ENCODE measurements at places on chromosomes 3 and 15.
A peak's percentile ranks its signal among the peaks of the same experiment; 100 is the strongest.

DNA sequence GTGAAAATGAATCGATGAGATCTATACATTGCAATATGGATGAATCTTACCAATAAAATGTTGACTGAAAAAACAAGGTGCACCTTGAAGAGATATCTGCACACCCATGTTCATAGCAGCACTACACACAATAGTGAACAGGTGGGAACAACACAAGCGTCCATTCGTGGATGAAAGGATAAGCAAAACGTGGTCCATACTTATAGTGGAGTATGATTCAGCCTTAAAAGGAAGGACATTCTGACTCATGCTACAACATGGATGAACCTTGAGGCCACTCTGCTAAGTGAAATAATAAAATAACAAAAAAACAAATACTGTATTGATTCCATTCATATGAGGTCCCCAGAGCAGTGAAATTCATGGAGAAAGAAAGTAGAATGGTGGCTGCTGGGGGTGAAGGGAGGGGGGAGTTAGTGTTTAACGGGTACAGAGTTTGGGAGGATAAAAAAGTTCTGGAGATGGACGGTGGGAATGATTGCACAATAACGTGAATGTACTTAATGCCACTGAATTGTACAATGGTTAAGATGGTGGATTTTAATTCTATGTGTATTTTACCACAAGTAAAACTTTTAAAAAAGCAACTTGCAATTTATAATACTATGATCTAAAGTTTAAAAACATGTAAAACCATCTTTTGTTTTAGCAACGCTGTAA lies 35.6 kb downstream of the IQSEC1 start:
- no peaks in the 10 kb centered on the region for H3K36me3 ChIP-seq
- no peak overlapping the region for H3K27ac ChIP-seq
- no peak overlapping the region for H3K4me3 ChIP-seq
- H3K4me1 ChIP-seq: peaks cover 3% of the 10 kb centered on the region
- H3K27me3 ChIP-seq: peaks cover 25% of the 10 kb centered on the region

DNA sequence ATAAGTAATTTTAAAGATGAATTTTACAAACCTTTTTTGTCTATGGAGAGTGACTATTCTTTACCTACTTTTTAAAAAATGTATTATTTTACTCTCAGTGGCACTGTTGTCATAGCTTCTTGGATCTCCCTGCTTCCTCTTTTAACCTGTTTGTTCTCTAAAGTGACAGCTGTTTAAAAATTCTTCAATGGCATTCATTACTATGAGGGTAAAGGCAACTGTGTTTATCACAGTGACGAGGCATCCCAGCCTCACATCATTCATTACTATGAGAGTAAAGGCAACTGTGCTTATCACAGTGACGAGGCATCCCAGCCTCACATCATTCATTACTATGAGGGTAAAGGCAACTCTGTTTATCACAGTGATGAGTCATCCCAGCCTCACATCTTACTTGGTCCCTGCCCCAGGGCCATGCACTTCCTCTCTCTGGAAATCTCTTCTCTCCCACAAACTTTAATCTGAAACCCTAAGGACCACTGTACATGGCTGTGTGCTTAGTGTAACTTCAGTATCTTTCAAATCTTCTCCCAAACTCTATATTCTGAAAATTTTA lies 101.7 kb upstream of the ZNF717 start:
- H3K36me3 ChIP-seq: no peaks in the 10 kb centered on the region
- H3K4me1 ChIP-seq: no peaks in the 10 kb centered on the region
- DNase-seq: no peak
- no peaks in the 10 kb centered on the region for H3K27me3 ChIP-seq
- H3K4me3 ChIP-seq: no peak overlapping the region

GRCh38 chr3:158105710-158106253 lies 438 bp downstream of the SHOX2 start:
- H3K4me1 ChIP-seq: peaks cover 30% of the 10 kb centered on the region
- DNase-seq: no peak
- peak overlapping the region; percentile 64 for H3K4me3 ChIP-seq
- H3K36me3 ChIP-seq: no peaks in the 10 kb centered on the region

DNA sequence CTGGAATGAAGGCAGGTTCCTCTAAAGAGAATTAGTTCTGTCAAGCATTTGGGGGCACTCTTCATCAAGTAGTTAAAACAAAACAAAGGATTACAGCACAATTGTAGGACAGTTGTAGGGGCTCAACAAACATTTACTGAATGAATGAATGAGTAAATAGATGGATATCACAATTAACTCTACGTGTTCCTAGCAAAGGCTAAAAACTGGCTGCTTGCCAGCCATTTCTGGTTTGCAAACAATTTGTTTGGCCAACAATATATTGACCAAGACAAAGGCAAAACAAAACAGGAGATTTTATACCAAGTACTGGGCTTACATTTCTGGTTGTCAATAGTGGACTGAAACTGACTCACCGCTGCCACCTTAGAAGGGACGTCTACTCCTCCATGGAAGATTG lies 116.8 kb downstream of the ZNF280D start:
- no peaks in the 10 kb centered on the region for H3K27me3 ChIP-seq
- no peak overlapping the region for H3K4me3 ChIP-seq
- H3K4me1 ChIP-seq: no peaks in the 10 kb centered on the region

DNA sequence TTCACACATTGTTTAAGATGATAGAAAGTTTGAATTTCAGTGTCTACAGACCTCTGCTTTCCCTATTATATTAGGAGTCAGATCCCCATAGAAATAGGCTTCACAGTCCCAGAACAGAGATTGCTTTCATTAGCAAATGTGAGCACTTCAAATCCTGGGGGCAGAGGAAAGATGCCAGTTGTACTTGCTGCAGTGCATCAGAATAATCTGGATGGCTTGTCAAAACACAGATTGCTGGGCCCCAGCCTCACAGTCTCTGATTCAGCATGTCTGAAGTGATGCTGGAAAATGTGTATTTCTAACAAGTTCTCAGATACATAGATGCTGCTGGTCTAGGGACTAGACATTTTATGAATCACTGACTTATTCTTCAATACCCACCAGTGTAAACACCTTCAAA lies 375.2 kb downstream of the FGF12 start:
- no peaks in the 10 kb centered on the region for H3K27me3 ChIP-seq
- DNase-seq: no peak
- H3K27ac ChIP-seq: no peak overlapping the region
- no peak overlapping the region for H3K4me3 ChIP-seq

DNA sequence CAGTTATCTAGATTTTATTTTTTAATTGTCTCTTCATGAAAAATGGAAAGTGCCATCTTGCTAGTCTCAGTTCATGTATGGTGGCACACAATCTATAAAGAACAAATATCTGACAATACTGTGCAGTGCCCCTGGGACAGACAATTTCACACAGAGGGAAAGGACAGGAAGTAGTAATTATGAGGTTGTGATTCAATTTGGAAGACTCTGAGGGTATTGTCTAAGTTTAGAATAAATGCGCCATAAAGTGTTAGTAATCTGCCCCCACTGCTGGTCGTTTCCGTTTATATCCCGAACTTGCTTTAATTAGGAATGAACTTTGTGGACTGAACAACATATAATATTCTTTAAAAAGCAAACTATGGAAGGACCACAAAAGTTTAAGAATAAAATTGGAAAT lies 196.4 kb upstream of the SLC24A5 start:
- H3K36me3 ChIP-seq: no peaks in the 10 kb centered on the region
- H3K4me3 ChIP-seq: no peak overlapping the region
- no peaks in the 10 kb centered on the region for H3K4me1 ChIP-seq
- no peak overlapping the region for H3K27ac ChIP-seq

- peaks cover 3% of the 10 kb centered on the region for H3K27me3 ChIP-seq
- DNase-seq: no peak
- H3K4me3 ChIP-seq: no peak overlapping the region
- H3K36me3 ChIP-seq: no peaks in the 10 kb centered on the region
- no peak overlapping the region for H3K27ac ChIP-seq
Observed at GRCh38 chr3:196621611-196622010, 17.9 kb upstream of the NRROS start.

DNA sequence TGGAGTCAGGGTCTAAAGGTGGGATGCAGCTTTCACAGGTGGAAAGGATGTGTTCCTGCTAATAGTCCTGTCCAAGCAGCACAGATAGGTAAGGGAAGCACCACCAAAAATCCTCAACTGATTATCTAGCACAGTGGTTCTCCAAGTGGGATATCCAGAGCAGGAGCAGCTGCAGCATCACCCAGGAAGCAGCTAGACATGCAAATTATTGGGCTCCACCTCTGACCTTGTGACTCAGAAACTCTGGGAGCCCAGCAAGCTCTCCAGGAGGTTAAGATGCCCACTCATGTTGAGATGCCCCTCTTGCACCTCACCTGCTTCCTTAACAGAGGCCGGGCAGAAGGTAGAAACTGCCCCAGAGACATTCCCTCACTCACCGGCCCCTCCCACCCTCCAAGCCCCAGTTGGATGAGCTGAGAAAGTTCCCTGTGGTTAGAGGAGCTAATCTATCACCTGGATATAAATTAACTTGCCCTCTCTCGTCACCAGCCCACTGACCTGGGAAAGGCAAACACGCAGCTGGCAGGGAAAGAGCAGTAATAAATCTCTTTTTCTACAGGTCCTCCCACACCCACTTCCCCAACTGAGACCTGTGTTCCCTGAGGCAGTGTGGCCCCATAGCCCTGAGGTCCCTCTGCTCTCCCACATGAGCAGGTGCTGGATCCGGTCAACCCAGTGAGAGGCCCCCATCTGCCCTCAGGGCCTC lies 39.3 kb downstream of the ADCY5 start:
- no peak overlapping the region for H3K4me3 ChIP-seq
- peaks cover 72% of the 10 kb centered on the region for H3K4me1 ChIP-seq
- H3K27ac ChIP-seq: peak overlapping the region; percentile 97
- H3K27me3 ChIP-seq: no peaks in the 10 kb centered on the region
- DNase-seq: peak; percentile 39
- H3K36me3 ChIP-seq: peaks cover 8% of the 10 kb centered on the region

- no peak overlapping the region for H3K27ac ChIP-seq
- no peaks in the 10 kb centered on the region for H3K4me1 ChIP-seq
- no peaks in the 10 kb centered on the region for H3K27me3 ChIP-seq
- H3K4me3 ChIP-seq: no peak overlapping the region
Observed at GRCh38 chr3:147906285-147906684, 497.1 kb downstream of the ZIC1 start.

GRCh38 chr15:55407498-55408011 lies 604 bp downstream of the CCPG1 start:
- no peaks in the 10 kb centered on the region for H3K27me3 ChIP-seq
- peak overlapping the region; percentile 98 for H3K4me3 ChIP-seq
- peaks cover 18% of the 10 kb centered on the region for H3K4me1 ChIP-seq
- peak overlapping the region; percentile 97 for H3K27ac ChIP-seq
- no peak for DNase-seq

DNA sequence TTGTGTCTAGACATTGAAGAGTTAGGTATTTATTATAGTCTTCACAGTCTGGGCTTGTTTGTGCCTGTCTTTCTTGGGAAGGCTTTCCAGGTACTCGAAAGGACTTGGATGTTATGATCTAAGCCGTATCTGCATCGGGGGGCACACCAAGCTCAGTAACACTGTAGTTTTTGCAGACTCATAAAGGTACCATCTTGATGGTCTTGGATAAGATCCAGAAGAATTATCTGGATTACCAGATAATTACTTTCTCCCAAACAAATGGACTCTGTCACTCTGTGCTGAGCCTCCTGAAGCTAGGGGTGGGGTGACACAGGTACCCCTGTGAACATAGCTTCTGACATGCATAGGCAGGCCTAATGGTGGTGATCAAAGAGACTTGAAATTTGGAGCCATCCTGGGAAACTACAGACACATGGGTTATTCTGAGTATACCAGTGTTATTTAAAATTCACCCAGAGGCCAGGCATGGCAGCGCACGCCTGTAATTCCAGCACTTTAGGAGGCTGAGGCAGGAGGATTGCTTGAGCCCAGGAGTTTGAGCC lies 238.6 kb upstream of the TPM1 start:
- no peak overlapping the region for H3K27ac ChIP-seq
- H3K4me3 ChIP-seq: no peak overlapping the region

GRCh38 chr3:13217253-13217652 lies 144.0 kb upstream of the IQSEC1 start:
- peaks cover 6% of the 10 kb centered on the region for H3K27me3 ChIP-seq
- no peak overlapping the region for H3K27ac ChIP-seq
- H3K36me3 ChIP-seq: no peaks in the 10 kb centered on the region
- H3K4me3 ChIP-seq: no peak overlapping the region
- H3K4me1 ChIP-seq: no peaks in the 10 kb centered on the region

DNA sequence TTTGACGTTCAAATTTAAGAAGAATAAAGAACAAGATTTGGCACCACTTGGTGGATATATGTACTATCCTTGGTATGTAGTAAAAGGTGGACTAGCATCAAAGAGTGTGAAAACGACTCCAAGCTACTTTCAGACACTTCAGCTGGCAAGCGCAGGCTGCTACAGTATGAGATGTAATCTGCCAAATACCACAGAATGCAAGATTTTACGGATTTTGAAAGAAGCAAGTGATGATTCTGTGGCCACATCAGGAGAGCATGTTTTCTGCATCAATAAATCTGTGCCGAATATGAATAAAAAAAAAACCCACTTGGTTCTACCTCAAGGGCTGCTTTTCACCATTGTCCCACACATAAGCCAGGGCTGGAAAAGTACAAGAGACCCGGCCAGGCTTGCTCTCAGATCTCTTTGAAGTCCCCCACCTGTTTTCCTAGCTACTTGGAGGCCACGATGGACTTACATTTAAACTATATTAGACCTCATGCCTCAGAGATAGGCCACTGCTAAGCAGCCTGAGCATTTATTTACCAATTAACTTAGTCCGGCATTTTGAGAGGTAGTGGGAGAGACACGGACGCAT lies 37.4 kb downstream of the MYO1E start:
- DNase-seq: no peak
- no peaks in the 10 kb centered on the region for H3K36me3 ChIP-seq
- H3K4me1 ChIP-seq: no peaks in the 10 kb centered on the region
- no peaks in the 10 kb centered on the region for H3K27me3 ChIP-seq
- no peak overlapping the region for H3K27ac ChIP-seq

GRCh38 chr3:31004025-31004678 lies 109.7 kb upstream of the GADL1 start:
- peaks cover 2% of the 10 kb centered on the region for H3K4me1 ChIP-seq
- H3K27ac ChIP-seq: no peak overlapping the region
- H3K4me3 ChIP-seq: no peak overlapping the region
- no peak for DNase-seq
- H3K36me3 ChIP-seq: no peaks in the 10 kb centered on the region

DNA sequence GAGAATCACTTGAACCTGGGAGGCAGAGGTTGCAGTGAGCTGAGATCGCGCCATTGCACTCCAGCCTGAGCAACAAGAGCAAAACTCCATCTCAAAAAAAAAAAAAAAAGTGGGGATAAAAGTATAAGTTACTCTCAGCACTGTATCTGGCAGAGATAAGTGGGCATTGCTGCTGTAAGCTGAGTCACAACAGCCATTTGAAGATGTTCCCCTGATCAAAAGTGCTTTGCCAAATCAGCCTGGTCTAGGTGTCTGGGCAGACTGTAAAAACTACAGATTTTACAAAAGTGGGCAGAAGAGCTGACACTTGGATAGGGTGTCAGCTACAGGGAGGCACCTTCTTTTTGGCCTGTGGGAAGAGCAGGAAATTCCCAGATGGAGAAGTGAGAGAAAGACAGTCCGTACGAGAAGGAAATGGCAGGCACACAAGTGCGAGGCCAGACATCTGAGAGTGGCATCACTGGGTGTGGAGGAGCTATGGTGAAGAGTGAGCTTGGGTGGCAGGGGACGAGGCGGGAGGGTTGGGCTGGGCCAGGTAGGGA lies 78.5 kb downstream of the TRAK1 start:
- H3K4me1 ChIP-seq: peaks cover 17% of the 10 kb centered on the region
